Stimulated activated CD8-positive, alpha-beta memory T cell treated with anti-CD3 and anti-CD28 coated beads, Interleukin-15, amount 100 ng/mL, for 1 hour (primary cell): ENCODE measurements at places on chromosomes 2 and 18.

DNA sequence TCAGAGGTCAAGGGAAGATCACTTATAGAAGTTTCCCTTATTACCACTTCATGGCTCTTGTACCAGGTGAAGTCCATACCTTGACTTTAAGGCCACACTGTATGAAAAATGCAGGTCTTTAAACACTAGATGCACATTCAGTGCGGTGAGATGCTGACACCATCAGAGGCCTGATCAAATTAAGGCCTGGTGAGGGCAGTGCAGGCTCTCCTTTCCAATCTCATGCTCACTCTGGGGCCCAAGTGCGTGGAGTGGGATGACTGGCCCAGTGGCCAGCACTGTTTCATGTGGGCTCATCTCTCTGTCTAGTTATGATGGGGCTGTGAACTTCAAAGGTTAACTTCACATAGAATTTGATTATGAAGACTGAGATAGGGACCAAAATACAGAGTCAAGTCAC is 281.1 kb downstream of the SLC4A3 start:
- DNase-seq: no peak

- DNase-seq: no peak
Observed at GRCh38 chr2:118061135-118061955, 26.9 kb upstream of the INSIG2 start.

GRCh38 chr2:47950340-47951301 is 44.3 kb upstream of the FBXO11 start:
- no peak for DNase-seq

DNA sequence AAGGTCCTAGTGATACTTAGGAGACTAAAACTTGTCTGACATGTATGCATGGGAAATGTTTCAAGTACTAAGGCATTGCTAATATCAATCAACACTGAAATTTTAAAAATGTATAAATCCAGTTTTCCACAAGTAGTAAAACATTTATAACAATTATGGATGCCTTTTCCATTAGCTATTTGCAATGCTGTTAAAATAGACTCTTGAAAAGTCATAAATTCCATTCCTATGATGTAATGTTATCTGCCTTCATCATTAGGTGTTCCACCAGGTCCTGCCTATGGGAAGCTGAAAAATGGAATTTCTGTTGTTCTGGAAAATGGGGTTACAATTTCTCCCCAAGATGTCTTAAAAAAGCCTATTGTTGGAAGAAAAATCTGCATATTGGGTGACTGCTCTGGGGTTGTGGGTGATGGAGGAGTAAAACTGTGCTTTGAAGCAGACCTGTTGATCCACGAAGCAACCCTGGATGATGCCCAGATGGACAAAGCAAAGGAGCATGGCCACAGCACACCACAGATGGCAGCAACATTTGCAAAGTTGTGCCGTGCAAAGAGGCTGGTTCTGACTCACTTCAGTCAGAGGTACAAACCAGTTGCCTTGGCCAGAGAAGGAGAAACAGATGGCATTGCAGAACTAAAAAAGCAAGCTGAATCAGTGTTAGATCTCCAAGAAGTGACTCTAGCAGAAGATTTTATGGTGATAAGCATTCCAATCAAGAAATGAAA is 18.7 kb downstream of the ELAC1 start:
- no peak for DNase-seq

- no peak for DNase-seq
Observed at GRCh38 chr18:12256951-12257350, 2.8 kb downstream of the CIDEA start.

GRCh38 chr2:134975281-134976009 is 56.8 kb downstream of the CCNT2 start:
- DNase-seq: no peak

DNA sequence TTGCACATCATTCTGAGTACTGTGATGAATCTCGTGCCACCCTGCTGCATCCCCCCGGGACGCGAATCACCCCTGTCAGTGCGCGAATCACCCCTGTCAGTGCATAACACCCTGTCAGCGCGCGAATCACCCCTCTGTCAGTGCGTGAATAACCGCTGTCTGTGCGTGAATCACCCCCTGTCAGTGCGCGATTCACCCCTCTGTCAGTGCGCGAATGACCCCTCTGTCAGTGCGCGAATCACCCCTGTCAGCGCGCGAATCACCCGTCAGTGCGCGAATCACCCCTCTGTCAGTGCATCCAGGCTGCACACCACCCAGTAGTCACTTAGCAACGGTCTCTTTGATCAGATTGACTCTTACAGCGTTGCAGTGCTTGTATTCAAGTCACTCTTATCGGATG is 134.4 kb upstream of the TPO start:
- DNase-seq: no peak

- DNase-seq: no peak
Observed at GRCh38 chr2:9178904-9179571, 27.6 kb upstream of the ASAP2 start.

GRCh38 chr2:111072220-111072871 is 48.4 kb upstream of the BCL2L11 start:
- no peak for DNase-seq

GRCh38 chr2:237290261-237290660 is 123.7 kb downstream of the COL6A3 start:
- DNase-seq: no peak

DNA sequence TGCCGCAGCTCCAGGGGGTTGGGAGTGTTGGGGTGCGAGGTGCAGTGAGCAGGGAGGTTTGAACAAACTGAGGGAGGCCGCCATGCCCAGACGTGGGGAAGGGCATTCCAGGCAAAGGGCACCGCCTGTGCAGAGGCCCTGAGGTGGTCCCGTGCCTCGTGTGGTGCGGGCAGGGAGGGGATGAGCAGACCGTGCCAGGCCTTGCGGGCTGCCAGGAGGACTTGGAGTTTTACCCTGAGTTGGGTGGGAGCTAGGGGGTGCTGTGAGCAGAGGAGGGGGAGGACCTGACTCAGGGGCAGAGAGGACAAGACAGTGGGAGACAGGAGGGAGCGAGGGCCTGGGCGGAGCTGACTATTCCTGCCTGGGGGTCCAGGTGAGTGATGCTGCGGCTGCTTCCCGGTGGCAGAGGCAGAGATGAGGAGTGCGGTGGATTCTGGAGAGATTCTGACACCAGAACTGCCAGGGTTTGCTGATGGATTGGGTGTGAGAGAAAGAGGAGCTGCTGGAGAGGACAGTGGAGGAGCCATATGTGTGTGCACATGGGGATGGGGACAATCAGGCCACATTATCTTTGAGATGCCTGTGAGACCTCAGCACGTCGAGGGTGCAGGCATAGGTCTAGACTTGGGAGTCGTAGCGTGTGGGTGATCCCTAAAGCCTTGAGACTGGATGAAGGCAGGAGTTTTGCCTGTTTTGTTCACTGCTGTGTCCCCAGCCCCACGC is 23.4 kb downstream of the ZAP70 start:
- DNase-seq: no peak

DNA sequence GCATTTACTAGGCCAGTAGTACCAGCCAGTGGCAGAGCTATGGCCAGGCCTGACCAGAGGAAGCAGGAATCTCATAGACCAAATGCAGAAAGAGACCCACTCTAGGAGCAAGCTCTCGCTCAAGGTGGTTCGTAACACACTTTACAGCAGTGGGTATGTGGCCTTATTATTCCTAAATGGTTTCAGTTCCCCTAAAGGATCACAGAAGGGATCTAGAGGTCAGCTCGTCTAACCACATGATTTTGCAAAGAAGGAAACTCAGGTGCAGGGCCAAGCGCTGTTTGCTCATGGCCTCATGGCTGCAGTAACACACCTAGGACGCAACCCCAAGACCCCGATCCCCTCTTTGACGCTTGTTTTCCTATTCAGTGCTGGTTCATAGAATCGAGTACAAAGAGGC is 65.5 kb upstream of the ATG16L1 start:
- DNase-seq: no peak

DNA sequence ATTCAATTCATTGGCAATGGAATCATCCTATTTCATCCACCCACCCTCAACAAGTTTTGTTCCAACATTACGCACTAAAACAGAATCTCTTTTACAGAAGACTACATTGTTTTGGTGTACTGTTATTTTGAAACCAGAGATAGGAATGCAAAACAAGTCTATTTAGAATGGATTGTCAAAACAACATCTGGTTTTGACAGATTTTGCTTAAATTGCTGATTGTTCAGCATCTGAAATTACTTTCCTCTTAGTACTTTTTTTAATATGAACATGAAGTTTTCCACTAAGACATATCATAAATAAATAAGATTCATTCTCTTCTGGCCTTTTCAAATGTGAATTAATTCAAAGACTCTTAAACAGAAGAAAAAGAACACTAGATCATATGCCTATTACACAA is 323.9 kb upstream of the TFPI start:
- no peak for DNase-seq

GRCh38 chr18:23551978-23552377 is 34.3 kb downstream of the NPC1 start:
- DNase-seq: no peak

GRCh38 chr2:86022661-86023365 is 82.9 kb downstream of the POLR1A start:
- no peak for DNase-seq

GRCh38 chr2:43576981-43577892 is 18.6 kb downstream of the THADA start:
- no peak for DNase-seq

- no peak for DNase-seq
Observed at GRCh38 chr2:72515696-72516095, 310.1 kb downstream of the EXOC6B start.

DNA sequence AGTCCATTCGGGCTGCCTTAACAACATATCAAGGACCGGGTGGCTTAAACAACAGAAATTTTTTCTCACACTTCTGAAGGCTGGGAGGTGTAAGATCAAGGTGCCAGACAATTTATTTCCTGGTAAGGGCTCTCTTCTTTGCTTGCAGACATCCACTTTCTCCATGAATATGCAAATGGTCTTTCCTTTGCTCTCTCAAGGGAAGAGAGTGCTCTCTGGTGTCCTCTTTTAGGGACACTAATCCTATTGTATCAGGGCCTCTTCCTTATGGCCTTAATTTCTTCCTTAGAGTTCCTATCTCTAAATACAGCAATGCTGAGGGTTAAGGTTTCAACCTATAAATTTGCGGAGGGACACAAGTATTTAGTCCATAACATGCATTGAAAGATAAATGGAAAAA is 770.8 kb downstream of the DSC3 start:
- no peak for DNase-seq

- no peak for DNase-seq
Observed at GRCh38 chr2:154449951-154450658, 248.4 kb upstream of the KCNJ3 start.

GRCh38 chr2:24912523-24912922 is 7.5 kb downstream of the ADCY3 start:
- no peak for DNase-seq

DNA sequence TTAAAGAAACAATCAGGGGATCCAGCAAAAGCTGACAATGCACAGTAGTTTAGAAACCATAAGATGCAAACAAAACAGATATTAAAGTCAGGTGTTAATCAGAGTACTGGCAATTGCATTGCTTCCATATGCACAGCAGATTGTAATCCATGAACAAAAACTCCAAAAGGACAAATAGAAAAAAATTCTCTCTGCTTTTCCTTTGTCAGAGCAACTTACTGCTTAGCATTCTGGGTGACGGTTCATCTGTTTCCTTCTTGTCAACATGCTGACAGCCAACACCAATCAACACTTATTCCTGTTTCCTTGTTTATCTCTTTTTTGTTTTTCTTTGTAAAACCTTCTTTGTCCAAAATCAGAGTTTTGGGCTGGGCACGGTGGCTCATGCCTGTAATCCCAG is 473.1 kb downstream of the XIRP2 start:
- no peak for DNase-seq

DNA sequence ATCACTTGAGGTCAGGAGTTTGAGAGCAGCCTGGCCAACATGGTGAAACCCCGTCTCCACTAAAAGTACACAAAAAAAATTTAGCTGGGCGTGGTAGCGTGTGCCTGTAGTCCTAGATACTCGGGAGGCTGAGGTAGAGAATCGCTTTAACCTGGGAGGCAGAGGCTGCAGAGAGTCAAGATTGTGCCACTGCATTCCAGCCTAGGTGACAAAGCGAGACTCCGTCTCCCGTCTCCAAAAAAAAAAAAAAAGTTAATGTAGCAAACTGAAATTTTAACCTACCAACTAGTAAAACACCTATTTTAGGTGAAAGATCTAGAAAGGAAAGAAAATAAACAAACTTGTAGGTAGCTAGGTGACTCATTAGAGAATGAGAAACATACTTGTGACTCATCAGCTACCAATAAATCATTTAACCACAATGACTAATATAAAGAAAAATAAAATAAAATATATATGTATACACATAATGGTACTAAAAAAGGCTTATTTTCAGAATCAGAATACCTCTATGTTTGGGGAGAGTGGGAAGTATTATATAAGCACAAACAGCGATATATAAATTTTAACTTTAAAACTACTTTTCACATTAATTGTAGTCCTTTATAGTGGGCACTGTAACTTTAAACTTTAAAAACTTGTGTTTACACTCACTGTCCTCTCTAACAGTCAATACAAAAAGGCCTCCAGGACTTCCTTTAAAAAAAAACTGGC is 36.6 kb downstream of the DARS1 start:
- DNase-seq: no peak

DNA sequence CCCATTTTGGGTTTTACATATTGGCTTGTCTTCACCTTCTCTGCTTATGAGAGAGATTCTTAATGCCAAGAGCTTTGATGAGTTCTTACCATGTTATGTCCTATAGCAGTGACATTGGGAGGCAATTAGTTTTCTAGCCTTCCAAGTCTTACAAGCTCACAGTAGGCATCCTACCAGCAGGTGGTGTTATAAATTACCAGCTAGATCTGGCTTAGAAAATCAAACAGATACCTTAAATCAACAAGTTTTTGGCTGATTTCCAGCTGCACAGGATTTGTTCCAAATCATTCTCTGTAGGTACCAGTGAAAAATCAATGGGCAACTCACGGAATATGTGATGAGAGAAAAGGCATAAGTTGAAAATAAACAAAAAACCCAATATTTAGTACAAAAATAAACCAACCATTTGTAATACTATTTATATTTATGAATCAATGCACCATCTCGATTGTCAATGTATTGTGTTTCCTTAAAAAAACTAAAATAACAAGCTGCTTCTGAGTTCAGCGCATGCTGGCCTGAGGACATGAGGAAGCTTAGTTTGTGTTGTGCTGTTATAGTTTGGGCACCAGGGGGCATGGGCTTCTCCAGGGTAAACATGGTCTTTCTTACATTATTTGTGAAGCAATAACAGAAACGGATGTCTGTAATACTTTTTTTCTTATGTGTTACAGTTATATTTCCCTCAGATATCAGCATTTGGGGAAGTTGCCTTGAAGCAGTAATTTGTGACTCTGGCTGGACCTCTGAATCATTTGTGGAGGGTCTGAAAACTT is 34.1 kb upstream of the NXPH2 start:
- DNase-seq: no peak

GRCh38 chr18:51852681-51853080 is 487.3 kb upstream of the DCC start:
- DNase-seq: no peak

DNA sequence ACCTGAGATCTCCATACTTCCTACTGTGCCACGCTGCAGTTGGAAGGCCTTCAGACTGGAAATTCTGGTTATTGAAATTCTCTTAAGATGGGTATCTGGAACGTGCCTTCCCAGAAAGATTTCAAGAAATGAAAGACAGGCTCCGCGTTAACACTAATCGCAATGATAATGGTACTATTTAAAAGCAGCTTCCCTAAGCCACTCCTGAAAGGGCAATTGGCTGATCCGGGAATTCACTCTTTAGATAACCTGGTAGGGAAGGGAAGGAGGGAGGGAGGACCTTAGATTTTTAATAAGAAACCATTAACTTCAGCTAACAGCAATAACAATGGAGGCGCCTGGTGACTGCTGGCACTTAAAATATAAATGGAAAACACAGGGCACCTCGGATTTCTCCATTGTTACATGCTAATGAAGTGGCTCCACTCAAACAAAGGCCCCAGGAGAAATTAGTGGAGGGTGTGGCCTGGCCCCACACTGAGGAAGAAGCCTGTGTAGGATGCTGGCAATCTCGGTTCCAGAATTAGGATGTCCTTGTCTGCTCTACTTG is 22.5 kb upstream of the MTA3 start:
- no peak for DNase-seq
